Stimulated activated CD4-positive, alpha-beta T cell treated with anti-CD3 and anti-CD28 coated beads, Interleukin-1b, Interleukin-23, amount 100 ng/mL, for 48 hours (primary cell): ENCODE measurements at places on chromosomes 3 and 15.

GRCh38 chr15:47570451-47570850 lies 146.9 kb upstream of the SEMA6D start:
- no peak for DNase-seq

- no peak for DNase-seq
Measured at GRCh38 chr15:33699691-33700447, 268.4 kb upstream of the CHRM5 start.

- DNase-seq, result no peak
Measured at GRCh38 chr15:58760385-58761009, 10.6 kb upstream of the MINDY2 start.

DNA sequence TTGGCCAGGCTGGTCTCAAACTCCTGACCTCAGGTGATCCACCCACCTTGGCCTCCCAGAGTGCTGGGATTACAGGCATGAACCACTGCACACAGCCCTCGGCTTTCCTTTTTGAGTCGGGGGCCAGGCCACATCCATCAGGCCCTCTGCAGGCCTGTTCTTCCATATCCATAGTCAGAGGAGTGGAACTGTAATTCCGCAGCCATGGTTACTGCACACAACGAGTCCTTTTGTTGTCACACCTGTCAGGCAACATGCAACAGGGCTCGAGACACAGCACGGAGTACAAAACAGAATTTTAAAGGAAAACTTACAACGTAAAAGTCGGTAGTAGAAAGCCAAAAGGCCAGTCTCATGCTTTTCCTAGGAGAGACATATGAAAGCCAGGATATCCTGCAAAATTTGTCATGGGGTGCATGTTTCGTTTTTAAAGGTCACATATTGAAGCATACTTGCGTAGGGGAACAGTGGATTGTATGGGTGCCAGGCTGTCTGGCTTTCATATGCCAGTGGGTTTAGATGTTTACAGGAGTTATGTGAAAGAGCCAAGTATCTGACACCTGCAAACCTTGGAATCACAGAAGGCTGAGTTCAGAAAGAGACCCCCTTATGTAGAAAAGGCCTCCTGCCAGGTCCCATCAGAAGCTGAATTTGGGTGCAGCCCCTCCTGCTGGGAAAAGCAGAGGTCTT lies 63.2 kb upstream of the LPP start:
- DNase-seq, result no peak

GRCh38 chr3:77370413-77370812 lies 330.5 kb downstream of the ROBO2 start:
- no peak for DNase-seq

- DNase-seq, result peak; percentile 8
Measured at GRCh38 chr3:64530434-64531049, 157.3 kb downstream of the ADAMTS9 start.

DNA sequence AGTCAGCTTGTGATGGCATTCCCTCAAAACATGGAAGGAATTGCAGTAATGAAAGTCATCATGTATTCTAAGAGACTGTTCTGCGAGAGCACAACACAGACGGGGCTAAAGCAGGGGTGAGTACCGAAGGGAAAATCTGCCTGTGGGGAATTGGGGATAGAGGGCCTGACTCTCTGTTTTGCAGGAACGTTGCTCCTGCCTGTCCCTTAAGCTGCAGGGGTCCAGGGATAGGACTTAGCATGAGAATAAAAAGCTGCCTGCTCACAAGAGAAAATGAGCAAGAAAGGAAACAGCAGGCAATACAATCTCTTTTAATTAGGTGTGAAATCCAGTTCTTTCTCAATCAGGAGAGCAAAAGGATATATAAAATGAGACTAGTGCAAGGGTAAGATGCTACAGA lies 62.2 kb downstream of the TIGIT start:
- DNase-seq, result no peak
